ENCODE measurements at places on chromosomes 5 and 9. TPM values are rescaled to one million over a fixed set of nuclear protein-coding genes. Genes with fewer than 3 reads are reported as not detected.

DNA sequence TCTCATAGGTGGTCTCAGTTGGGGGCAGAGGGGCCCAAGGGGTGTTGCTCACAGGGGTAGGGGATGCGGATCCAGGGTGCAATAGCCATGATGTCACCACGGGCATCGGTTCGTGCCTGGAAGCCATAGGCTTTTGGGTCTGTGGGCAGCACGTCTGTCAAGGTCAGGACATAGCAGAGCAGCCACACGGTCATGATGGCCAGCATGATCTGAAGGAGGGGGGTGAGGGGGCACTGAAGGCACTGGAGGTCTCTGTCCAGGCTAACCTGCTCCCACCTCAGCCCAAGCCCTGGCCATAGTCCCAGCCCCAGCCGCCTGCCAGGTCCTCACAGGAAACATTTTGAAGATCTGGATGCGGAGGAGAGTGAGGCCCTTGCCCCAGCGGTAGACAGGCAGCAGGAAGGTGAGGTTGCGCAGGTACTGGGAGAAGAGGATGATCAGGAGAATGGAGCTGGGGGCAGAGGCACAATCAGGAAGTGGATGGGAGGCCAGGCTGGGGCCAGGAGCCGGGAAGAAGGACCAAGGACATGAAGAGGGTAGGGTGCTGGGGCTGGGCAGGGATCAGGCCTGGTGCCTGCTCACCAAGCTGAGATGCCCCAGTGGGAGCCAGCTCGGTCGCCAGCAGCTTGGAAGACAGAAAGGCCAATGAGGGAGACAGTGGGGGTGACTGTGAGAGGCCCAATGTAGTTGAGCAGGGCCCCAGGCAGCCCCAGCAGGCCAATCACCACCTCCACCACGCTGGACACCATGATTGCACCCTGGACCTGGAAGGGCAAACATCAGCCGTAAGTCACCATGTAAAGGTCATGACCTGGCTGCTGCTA is 3.3 kb downstream of the SLC23A1 start:
- DNase-seq = no peak
- no peaks in the 10 kb centered on the region for H3K27me3 ChIP-seq
- H3K4me1 ChIP-seq = peaks cover 17% of the 10 kb centered on the region
- H3K27ac ChIP-seq = no peak overlapping the region
- no peak overlapping the region for H3K4me3 ChIP-seq

- DNase-seq = no peak
- no peak overlapping the region for H3K4me3 ChIP-seq
- no peak overlapping the region for H3K27ac ChIP-seq
- no peaks in the 10 kb centered on the region for H3K4me1 ChIP-seq
- no peaks in the 10 kb centered on the region for H3K27me3 ChIP-seq
Measured at GRCh38 chr5:24643880-24644279, 898 bp downstream of the CDH10 start.

GRCh38 chr9:119963258-119963797 is 594.1 kb upstream of the BRINP1 start:
- no peak for DNase-seq
- no peaks in the 10 kb centered on the region for H3K4me1 ChIP-seq
- peaks cover 4% of the 10 kb centered on the region for H3K27me3 ChIP-seq
- no peaks in the 10 kb centered on the region for H3K36me3 ChIP-seq
- H3K27ac ChIP-seq = no peak overlapping the region
- H3K4me3 ChIP-seq = no peak overlapping the region

The PCDHGA9 gene
- total RNA-seq = 0.14 TPM

The FOXD4L5 gene
- total RNA-seq = 0.51 TPM
